NCI-H2107 (cell line): ENCODE measurements at places on chromosomes 2 and 18.

GRCh38 chr2:188443207-188443606 lies 151.5 kb downstream of the GULP1 start:
- no peak for DNase-seq

GRCh38 chr2:46407852-46408455 lies 71.4 kb upstream of the TMEM247 start:
- no peak for DNase-seq

GRCh38 chr2:158212301-158212700 lies 110.6 kb downstream of the UPP2 start:
- no peak for DNase-seq

DNA sequence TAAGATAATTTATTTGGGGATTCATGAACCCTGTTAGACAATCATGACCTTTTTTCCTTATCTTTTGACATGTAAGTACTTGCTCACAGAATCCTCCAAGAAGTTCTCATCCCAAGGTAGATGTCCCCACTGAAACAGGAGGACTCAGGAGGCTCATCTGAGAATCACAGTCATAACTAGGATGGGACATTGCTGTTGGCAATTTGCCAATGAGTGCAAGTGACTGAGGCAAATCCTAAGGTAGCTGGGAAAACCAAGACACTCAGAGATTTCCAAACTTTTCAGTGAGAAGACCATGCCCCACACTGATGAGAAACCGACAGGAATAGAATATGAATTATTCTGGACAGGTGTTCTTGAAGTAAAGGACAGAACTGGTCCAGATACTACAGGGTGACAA lies 735.0 kb downstream of the TMEM182 start:
- no peak for DNase-seq

DNA sequence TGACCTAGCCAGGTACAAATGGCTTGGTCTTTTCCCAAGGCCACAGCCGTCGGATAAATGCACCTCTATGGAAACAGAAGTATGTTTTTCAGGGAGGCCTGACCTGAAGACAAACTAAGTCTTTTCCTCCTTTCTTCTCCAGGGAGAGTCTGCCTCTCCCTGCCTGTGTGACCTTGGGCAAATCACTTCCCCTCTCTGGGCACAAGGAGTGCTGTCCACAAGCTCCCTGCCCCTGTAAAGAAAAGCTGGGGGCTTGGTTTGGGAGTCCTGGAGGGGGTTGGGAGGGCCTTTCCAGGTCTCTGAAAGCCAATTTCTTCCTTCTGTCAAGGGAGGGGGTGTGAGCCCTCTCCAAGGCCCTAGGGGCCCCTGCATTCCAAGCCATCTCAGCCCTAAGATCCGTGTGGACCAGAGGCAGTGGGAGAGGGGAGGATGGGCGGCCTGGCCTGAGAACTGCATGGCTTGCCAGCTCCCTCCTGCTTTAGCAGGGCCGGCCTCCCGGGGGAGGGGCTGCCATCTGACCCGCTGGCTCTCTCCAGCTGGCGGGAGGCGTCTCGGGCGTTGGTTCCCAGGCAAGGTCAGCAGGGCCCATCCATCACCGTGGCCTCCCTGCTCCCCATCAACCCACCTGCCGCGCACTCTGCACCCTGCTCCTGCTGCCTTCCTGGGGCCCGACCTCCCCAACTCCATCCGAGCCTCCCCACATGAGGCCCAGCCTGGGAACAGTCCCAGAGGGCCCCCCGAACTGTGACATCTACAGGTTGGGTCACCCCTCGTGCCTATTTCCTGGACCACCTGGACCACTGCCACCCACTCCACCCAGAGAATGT lies 61.4 kb downstream of the SMAD7 start:
- DNase-seq: no peak

DNA sequence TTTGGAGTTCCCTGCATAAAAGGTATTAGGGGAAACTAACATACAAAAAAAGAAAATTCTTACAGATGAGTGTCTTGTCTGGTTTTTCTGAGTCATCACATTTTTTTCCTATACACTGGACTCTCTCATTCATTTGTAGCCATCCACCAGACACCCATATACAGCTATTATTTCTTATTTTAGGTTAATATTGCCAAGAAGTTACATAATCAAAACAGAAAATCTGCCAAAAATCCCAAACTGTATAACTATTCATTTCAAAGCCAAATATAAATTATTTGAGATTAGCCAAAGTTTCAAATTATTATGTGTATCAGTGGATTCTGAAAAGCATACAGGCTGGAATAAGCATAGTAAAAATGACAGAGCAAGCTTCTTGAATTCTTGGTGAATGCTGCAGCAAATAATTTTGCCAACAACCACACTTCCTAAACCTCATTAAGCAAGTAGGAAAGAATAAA lies 191.2 kb downstream of the NCKAP5 start:
- DNase-seq: no peak

DNA sequence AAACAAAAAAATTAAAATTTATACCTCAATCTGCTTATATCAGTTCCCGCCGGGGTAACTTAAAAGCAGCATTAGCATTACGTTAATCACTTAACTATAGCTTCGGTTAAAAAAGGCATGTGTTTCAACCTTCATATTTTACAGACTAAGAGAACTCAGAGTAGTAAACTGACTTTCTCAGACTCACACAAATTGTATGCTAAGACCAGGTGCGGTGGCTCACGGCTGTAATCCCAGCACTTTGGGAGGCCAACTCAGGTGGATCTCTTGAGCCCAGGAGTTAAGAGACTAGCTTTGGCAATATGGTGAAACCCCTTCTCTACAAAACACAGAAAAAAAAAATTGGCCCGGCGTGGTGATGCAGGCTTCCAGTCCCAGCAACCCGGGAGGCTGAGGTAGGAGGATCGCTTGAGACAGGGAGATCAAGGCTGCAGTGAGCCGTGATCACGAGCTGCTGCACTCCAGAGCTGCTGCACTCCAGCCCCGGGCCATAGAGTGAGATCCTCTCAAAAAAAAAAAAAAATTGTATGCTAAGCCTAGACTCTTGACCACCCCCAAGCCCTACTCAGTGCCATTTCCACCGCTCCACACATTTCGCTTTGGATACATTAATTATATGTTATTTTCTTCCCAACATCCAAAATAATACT lies 2.4 kb downstream of the HNRNPLL start:
- DNase-seq: no peak

GRCh38 chr2:234136461-234136860 lies 86.0 kb downstream of the SPP2 start:
- no peak for DNase-seq

DNA sequence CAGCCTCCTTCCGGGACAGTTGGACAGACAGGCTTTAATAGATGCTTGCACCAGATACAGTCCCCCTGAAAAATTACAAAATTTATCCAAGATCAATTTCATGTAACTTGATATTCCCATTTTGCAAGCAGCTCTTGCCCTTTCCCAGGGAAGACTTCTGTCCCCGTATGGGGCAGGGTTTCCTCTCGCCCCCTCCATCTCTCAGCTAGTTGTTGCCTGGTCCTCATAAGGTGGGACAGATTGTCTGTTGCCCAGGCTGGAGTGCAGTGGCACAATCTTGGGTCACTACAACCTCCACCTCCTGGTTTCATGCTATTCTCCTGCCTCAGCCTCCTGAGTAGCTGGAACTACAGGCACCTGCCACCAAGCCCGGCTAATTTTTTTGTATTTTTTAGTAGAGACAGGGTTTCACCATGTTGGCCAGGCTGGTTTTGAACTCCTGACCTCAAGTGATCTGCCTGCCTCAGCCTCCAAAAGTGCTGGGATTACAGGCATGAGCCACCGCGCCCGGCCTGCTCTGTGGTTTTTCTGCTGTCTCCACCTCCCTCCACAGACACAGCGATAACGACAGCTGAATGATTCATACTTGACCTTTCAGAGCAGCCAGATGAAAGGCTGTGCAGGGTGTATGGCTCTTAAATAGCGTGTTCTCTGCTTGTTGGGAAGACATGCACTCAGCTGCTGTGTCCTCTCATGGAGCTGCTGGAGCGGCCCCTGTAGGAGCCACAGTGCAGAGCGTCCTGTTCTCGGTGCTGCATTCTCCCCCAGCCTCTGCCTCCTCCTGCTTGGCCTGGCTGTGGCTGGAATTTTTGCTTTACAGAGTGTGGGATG lies 61.4 kb downstream of the TTC39C start:
- peak; percentile 39 for DNase-seq

DNA sequence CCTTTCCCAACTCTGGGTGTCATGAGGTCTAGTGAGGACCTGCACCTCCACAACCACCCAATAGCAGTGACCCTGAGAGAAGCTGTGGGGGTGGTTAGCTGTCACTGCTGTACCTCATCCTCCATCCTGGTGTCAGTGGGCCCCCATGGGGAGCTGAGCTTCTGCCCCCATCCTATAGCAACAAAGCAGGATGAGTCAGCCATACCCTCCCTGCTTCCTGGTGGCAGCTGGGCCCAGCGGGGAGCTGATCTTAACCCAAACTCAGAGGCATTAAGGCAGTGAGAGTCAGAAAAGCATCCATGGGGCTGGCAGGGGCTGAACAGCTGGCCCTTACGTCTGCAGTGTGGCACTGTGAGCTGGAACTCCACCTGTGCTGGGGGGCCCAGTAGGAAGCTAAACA lies 247.8 kb upstream of the HDAC4 start:
- DNase-seq: no peak

DNA sequence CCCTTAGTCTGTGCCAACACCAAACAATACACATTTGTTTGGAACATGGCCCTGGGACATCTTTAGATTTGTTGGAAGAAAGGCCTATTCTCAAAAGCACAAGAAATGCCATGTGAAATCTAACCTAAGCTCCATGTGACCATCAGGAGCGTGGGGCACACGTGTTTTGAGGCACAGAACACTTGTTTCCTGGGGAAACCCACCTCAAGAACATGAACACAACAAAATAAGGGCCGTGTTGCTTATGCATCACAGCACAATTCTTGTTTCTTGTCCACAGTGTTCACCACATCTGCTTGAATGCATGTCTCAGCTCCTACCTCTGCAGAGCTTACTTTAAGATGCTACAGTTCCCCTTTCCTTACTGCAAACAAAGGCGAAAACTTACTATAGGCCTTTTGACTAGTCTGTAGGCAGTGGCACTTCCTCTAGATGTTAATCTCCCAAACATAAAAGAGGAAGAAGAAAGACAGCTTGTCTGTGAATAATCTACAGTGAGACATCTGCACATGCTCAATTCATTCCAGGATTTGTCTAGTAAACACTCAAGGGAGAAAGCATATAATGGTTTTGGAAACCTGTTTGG lies 165.0 kb downstream of the ANKRD44 start:
- no peak for DNase-seq
